ENCODE measurements at places on chromosomes 4 and X.

GRCh38 chrX:108270739-108271396, 167.4 kb downstream of the COL4A6 start:
- no peak for DNase-seq

DNA sequence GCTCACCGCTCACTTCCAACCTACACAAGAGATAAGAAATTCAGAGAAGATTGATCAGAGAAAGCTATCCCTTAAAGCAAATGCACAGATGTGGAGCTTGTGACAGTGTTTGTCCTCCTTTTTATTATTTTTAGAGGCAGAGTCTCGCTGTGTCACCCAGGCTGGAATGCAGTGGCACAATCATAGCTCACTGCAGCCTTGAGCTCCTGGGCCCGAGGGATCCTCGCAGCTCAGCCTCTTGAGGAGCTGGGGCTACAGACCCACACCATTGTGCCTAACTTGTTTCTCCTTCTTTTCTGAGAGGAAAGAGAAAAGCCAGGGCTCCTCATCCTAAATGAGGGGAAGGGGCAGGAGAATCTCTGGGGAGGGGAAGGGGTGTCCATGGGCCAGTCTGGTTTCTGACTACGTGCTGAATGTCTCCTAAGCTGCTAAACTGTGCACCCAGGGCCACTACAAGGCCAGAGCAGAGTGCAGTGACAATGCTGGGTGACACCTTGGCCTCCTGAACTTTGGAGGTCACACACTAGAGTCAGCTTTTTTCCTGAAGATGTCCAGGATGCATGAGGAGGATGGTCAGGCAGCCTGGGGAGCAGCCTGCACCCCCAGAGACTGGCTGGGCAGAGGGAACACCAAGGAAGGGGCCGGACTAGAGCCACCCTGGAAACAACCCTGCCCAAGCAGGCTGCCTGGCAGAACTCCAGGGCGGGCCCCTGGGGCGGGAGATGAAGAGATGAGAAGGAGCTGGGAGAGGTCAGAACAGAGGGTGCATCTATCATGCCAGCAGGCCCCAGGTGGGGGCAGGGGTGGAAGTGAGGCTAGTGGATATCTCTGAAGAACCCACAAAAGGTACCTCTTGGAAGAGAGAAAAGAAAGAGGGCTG, 55.5 kb upstream of the PROM1 start:
- no peak for DNase-seq

DNA sequence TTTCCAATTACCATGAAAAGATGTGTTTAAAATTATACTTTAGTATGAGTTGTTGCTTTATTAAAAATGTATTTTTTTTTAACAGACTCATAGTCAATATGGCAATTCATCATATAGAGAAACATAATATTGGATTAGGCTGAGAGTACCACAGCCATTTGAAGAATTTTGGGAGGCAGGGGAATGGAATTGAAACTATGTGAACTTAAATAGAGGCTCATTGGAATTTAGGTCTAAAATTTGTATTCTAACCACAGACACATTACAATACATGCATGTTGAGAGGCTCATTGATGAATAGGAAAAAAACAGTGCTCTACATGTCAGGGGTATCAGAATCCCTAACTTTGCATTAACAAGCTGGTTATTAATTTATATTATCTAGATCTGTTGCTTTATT, 269.6 kb downstream of the DKK2 start:
- DNase-seq, result no peak

- DNase-seq, result no peak
Measured at GRCh38 chr4:87057835-87058355, 123.1 kb downstream of the AFF1 start.

DNA sequence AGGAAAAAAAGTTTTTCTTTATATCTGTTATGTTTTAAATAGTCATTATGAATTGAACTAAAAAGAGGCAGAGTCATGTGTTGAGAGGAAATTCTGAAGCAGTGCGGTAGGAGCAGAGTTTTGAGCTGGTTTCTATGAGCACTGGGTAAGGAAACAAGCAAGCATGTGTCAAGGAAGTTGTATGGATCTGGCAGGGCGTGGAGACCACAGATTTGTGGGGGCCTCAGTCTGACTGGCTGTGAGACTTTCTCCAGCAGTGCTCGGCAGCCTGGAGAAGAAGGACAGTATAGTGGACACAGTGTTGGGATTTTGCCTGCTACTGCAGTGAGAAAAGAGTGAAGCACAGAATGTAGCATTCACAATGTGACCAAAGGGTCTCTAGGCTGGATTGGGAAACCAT, 399.1 kb downstream of the INPP4B start:
- no peak for DNase-seq

- DNase-seq, result no peak
Measured at GRCh38 chrX:68372665-68373064, 60.6 kb downstream of the OPHN1 start.

DNA sequence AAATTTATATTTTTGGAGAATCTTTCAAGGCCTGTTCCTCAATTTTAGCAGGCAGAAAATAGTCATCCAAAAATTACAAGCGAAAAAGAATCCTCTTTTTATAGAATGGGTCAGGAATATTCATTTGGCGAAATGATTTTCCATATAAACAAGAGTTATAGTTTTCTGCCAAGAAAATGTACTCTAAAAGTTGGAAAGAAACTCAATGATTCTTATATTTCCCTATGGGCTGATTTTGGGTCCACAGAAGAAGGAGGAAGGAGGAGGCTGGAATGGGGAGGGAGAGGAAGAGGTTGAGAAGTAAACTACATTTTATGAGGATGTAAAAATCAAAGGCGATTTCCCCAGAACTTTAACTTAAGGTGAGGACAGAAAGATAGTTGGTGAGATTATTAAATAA, 159.3 kb downstream of the DCAF12L1 start:
- DNase-seq, result no peak

DNA sequence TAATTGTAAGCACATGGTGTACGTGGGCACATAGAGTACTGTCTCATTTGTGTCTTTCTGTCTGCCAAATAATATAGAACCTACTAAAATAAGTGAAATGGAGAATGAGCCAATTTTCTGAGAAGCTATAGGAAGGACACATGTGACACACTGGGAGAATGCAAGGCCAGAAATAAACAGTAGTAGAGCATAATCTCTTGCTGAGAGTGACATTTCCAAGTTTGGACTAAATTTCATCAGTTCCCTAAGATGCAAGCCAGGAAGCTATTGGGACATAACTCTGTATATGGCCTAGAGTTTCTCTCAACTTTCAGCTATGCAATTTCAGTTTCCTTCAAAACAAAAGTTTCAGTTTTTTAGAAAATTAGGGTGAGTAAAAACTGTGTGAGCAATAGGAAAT, 638.7 kb downstream of the PCDH18 start:
- DNase-seq, result no peak

- DNase-seq, result no peak
Measured at GRCh38 chr4:127006446-127006877, 626.3 kb upstream of the INTU start.

DNA sequence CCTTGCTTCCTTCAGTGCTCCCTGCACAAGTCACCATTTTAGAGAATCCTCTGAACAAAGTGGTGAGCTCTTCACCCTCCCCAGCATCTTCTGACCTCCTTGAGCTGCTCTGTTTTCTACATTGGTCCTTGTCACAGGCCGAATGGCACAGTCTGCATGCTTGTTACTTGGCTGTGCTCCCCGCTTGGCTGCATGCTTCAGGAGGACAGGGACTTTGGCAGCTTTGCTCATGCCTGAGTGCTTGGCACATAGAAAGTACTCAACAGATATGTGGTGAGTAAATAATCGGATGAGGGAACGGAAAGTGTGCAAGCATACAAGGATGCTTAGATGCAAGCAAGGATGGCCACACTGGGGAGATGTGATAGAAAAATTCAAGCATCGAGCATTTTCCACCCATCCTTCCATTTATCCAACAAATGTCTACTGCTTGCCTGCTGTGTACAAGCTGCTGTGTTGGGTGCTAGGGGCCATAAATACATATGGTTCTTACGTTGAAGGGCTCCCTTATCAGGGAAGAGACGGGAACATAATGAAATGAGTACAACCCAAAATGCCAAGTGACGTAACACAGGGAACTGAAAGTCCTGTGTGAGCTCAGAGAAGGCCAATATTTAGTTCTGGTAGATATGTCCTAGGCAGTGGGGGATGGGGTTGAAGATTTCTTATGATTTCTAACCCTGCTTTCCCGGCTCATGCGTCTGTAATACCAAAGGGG, 31.2 kb downstream of the SLC2A9 start:
- no peak for DNase-seq

DNA sequence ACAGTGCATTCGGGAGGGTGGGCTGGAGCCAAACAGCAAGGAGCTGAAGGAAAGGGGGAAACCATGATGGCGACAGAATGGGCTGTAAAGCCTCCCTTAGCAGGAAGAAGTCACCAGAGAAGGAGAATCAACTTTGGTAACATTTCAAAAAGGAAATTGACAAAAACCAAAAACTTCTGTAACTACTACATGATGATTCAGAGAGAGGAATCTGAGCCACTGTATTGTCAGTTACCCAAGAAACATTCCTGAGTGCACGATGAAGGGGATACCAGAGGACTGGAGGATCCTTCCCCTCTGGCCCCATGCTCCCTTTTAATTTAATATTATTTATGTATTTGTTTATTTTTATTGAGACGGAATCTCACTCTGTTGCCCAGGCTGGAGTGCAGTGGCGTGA, 26.3 kb downstream of the PDHA1 start:
- DNase-seq, result no peak

DNA sequence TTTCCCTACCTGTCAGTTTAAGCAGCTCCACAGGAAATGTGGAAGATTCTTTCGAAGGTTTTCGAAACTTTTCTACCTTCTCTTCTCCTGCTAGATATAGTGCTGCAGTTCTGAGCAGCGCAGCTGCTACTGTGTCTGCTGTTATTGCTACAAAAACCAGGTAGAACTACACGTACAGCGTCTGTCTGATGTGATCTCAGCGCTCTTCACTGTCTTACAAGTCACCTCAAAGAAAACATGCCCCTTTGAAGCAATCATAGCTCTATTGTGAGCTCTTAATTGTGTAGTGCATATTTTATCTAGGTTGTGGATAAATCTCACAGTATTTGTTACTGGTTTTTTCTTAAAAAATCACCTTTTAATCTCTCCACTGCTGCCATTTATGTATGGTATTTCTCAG, 147.6 kb upstream of the BMPR1B start:
- DNase-seq, result no peak

DNA sequence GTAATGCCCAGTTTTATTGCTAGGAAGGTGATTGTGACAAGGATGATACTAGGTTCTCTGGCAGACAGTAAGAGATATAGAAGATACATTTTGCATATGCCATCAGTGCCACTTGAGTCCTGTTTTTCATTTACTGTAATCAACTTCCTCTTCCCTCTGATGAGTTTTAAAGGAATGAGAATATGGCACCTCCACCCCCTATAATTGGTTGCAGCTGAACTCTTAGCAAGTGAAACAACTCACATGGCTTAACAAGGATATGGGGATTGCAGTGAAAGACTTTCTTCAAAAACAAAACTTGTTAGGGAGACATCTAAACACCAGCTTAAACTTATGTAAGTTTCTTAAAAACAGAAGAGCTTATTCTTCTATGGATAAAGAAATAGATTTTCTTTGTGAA, 90.0 kb downstream of the AREG start:
- DNase-seq, result no peak

- no peak for DNase-seq
Measured at GRCh38 chr4:38279650-38280322, 319.6 kb downstream of the PTTG2 start.

- DNase-seq, result no peak
Measured at GRCh38 chr4:113069212-113069892, 19.9 kb downstream of the ANK2 start.

- no peak for DNase-seq
Measured at GRCh38 chr4:105060628-105061027, 86.0 kb upstream of the TET2 start.

- DNase-seq, result peak; percentile 29
Measured at GRCh38 chr4:2484993-2485392, 16.1 kb downstream of the RNF4 start.

DNA sequence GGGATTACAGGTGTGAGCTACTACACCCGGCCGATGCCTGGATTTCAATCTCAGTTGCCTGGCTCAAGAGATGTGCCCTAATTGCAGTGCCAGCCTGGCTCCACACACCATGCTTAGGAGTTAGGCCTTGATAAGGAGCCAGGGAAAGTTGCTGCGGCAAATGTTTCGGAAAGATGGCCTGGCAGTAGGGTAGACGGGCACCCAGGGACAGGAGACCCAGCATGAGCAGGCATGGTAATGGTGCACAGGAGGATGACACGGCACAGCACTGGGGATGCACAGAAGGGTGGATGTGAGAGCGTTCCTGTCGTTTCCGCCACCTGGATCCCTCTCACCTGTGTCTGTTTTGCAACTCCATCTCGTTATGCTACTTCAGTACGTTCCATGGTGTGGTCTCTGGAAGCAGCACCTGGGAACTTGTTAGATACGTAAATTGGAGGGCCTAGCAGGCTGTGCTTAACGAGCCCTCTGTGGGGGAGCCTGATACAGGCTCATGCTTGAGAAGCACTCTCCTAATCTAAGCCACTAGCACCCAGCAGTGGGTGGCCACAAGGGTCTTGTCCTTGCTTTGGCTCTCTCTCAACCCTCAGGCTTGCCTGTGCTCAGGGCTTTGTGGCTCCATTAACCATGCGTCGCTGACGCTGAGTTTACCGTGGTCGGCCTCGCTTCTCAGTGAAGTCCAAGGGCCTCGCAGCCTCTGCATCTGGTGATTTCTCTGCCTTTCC, 20.3 kb downstream of the RNF4 start:
- DNase-seq, result no peak

GRCh38 chrX:154372612-154373022, 1.8 kb downstream of the FLNA start:
- no peak for DNase-seq

DNA sequence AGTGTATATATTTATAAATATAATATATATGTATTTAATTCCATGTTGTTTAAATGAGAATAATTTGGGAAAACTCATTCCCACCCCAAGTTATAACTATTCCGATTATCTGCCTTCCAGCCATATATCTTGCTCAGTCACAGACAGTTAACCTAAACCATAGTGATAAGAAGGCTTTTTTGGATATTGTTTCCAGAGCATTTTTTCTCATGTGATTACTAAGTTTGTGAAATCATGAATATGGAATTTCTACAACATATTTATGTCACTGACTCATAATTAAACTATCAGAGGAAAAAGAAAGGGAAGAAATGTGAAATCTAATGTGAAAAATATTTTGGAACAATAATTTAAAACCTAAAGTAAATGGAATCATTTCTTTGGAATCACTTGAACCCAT, 1163.5 kb upstream of the PABPC4L start:
- DNase-seq, result no peak

- DNase-seq, result no peak
Measured at GRCh38 chrX:13901354-13901753, 84.5 kb upstream of the GPM6B start.

GRCh38 chrX:3563451-3563850, 150.0 kb downstream of the PRKX start:
- no peak for DNase-seq

GRCh38 chr4:183989931-183990330, 84.8 kb downstream of the STOX2 start:
- DNase-seq, result no peak

DNA sequence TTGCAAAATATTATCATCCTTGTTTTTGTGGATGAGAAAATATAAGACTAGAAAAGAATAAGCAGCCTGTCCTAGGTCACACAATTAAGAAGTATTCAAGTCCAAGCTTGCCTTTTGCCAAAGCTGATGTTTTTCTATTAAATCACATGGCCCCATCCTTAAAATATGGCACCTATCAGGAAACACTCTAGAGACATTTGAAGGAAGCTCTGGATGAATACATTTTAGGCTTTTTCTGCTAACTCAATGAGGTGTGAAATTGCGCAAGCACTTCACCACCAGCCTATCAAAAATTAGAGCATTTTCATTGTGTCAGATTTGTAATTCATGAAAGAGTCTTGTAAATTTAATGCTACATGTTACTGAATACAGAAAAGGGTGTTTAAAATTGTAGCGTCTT, 251.1 kb upstream of the MAD2L1 start:
- no peak for DNase-seq

- DNase-seq, result no peak
Measured at GRCh38 chr4:123524958-123525628, 128.5 kb downstream of the SPRY1 start.

All from stimulated activated CD8-positive, alpha-beta memory T cell treated with anti-CD3 and anti-CD28 coated beads, Interleukin-4, amount 100 ng/mL, for 4 hours (primary cell).